HFFc6 (cell line): ENCODE measurements at places on chromosomes 11 and 22. TPM values are rescaled to one million over a fixed set of nuclear protein-coding genes. Genes with fewer than 3 reads are reported as not detected.

LRRC4C gene
- total RNA-seq = not detected in 2 replicates

LRRC74B gene
- not detected in 3 replicates for total RNA-seq

DNA sequence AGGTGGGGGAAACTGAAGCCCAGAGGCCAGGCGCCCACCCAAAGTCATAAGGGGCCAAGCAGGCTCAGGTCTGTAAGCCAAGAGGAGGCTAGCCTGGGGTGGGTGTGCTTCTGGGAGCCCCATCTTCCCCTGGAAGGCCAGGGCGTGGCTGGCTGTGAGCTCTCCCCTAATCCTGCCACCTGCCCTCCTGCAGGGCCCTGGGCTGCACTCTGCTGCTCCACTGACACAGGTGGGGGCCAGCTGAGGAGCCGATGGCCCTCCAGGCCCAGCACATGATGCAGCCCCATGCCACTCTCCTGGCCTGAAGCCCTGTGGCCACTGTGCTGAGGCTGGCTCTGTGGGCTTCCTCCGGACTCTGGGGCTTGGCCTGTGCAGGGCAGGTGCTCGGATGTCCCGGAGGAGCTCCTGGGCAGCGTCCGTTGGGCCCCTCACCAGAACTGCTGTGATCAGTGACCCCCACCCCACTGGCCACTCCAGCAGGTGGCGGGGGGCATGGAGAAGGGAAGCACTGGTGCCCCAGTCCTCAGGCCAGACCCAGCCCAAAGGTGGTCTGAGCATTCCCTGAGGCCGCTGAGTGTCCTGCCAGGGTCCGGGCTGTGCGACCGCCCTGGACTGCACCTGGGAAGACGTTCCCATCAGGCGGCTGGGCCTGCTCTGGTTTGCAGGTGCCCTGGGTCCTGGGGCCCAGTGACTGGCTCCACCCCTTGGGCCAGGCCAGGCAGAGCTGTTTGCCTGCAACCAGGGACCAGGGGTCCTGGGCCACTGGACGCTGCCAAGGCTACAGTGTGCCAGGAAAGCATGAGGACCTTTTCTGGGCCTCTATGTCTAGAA, 8.5 kb downstream of the PIM3 start:
- DNase-seq = no peak
- no peak overlapping the region for H3K4me3 ChIP-seq
- no peak overlapping the region for H3K27ac ChIP-seq

GRCh38 chr11:61567286-61568061, 13.4 kb downstream of the SYT7 start:
- H3K27ac ChIP-seq = no peak overlapping the region
- no peak overlapping the region for H3K4me3 ChIP-seq
- peaks cover 42% of the 10 kb centered on the region for H3K27me3 ChIP-seq
- H3K4me1 ChIP-seq = no peaks in the 10 kb centered on the region
